ENCODE measurements at places on chromosomes 16 and 17.

- DNase-seq: no peak
These were observed 560.3 kb upstream of the CDH8 start for GRCh38 chr16:62596584-62596983.

- no peak for DNase-seq
These were observed 292.5 kb downstream of the XYLT1 start for GRCh38 chr16:17177959-17178905.

DNA sequence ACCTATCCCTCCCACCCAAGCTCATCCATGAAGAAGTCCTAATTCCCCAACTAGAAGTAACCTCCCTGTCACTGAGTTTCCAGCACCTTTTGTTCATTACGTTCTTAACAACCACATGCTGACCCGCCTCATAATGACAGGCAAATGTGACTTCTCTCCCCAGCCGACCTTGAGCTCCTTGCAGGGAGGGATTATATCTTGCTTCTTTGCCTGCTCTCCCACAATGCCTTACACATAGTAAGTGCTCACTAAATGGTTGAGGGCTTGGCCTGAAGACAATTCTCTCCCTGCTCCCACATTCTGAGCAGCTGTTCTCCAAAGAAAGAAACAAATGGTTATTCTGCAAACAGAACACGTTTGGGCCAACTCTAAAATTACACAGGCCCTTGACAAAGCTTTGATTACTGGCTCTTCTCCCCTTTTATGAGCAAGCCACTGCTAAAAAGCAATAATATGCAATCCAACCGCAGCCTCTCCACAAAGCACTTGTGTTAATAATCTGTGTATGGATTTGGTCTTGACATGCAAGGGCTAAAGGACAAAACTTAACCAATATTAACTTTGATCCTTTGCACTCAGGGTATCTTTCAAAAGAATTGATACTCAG, 23.2 kb downstream of the SLC39A11 start:
- no peak for DNase-seq

- DNase-seq: no peak
These were observed 15.3 kb downstream of the CORO7 start for GRCh38 chr16:4401094-4401501.

- no peak for DNase-seq
These were observed 26.9 kb upstream of the CACNA1H start for GRCh38 chr16:1126044-1126443.

DNA sequence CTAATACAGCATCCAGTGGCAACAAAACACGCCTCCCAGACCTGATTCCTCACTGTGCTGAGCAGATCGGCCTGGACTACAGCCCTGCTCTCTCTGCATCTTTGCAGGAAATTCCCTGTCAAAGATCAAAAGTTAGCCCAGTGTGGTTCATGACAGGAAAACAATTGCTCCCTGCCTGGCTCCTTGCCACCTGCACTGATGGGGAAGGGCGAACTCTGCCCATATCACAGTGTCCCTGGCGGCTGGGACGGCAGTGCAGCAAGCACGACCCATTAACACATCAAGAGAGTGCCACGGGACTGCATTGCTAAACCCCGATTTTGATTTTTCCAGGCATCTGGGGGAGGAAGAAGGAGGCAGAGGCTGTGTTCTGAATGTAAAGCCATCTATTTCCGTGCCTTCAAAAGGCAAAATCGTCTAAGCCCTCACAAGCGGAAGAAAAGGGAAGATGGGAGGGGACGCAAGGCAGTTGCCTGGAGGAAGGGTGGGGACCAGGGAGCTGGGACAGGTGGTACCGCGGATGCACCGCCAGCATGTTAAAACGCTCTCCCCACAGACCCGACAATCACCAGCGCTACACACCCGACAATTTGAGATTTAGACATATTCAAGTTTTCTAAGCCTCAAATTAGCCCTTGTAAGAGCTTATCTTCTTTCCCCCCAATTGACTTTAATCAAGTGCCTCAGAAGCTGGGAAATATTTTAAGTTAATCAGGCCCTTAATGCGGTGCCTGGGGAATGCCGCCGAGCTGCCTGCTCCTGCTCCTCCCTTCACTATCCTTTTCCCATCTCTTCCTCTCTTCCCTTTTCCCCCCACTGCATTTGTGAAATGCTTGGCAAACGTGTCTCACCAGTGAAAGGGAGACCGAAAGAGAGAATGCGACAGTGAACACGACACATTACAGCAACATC, 238.8 kb upstream of the CDH5 start:
- DNase-seq: no peak

DNA sequence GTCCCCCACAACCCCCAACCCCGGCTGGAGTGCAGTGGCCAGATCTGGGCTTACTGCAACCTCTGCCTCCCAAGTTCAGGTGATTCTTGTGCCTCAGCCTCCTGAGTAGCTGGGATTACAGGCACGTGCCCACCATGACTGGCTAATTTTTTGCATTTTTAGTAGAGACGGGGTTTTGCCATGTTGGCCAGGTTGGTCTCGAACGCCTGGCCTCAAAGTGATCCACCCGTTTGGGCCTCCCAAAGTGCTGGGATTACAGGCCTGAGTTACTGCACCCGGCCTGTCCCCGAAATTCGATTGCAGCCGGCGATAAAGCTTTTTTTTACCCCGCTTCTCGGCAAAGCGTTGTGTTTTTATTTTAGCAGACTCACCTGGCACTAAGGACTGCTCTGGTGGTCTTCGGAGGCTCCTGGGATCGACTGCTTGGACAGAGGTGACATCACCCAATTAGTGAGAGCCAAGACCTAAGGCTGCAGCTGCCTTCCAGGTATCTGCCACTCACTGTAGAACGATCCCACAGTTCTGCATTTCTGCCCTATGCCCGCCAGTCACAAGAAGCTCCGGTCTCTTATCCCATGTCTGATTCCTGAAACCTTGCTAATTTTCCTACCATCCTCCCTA, 82.2 kb upstream of the ARL4D start:
- DNase-seq: no peak

GRCh38 chr17:61063528-61063927, 336.1 kb upstream of the TBX2 start:
- DNase-seq: no peak

- no peak for DNase-seq
These were observed 9.2 kb upstream of the MSLN start for GRCh38 chr16:751152-752006.

DNA sequence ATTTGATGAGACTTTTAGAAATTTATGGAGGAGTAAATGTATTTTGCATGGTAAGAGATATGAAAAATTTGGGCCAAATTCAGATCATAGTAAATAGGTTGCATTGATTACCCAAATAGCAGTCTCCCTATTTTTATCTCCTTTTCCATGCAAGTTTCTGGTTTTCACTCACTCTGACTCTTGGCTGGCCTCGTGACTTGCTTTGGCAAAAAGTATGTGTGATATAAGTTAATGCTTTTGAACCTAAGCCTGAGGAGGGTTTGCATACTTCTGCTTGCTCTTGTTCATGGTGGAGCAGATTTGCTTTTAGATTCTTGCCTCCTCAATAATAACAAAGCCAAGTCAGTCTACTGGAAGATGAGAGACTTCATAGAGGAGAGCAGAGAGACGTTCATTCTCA, 1045.9 kb upstream of the CDH8 start:
- DNase-seq: no peak

- DNase-seq: peak; percentile 24
These were observed 33.9 kb upstream of the SEC14L1 start for GRCh38 chr17:77106874-77107358.

- no peak for DNase-seq
These were observed 246.6 kb upstream of the DYNLRB2 start for GRCh38 chr16:80294172-80294571.

GRCh38 chr17:39671651-39672521, 3.6 kb downstream of the PNMT start:
- DNase-seq: no peak

DNA sequence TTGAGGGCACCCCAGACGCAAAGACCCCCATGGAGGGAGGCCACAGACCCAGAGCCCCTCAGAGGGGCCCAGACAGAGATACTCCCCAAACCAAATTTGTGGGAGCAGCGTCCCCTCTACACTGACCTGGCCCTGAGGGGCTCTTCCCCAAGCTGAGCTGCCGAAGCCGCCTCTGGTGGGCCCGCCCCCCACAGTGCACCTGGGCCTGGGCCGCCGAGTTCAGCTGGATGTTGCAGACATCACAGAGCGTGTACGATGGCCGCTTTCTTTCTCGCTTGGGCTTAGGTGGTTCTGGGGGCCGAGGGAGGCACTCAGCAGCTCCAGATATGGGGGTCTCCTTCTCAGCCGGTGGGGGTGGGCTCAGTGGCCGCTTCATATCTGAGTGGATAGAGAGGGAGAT, 12.3 kb upstream of the C17orf113 start:
- no peak for DNase-seq

DNA sequence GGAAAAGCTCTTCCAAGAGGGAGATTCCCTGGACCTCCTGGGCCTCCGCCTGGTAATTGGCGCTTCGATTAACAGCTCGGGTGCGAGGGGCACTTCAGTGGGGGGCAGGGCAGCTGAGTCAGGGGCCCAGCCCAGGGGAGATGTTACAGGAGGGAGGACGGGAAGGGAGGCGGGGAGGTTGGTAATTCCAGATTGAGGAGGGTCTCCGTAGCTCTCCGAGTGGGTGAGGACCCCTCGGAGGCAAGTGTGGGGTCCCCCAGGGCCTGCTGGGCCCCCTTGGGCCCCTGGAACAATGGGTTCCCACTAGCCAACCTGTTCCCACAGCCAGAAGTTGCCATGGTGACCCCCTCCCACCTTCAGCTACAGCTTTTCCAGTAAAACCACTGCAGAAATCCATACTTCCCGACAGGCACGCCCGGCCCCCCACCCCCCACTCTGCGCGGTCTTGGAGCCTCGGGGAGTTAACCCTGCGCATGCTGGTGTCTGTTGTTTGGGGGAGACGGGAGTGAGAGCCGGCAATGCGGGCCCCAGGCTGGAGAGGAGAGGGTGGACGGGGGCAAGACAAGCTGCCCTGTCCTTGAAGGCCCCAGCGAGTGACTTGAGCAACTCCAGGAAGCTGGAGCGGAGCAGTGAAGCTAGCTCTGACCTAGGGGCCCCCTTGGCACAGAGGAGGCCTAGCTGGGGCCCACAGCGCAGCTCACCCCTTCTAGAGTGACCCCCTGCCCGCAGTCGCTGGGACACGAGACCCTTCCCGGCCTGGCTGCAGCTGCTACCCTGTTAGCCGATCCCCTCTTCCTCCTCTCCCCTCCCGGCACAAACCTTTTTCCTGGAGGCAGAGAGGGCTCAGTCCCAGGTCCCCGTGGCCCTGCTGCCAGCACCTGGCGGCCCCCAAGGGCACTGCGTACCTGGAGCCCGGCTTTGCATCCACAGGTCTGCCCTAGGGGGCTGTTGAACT, 37.8 kb downstream of the TMEM235 start:
- DNase-seq: no peak

DNA sequence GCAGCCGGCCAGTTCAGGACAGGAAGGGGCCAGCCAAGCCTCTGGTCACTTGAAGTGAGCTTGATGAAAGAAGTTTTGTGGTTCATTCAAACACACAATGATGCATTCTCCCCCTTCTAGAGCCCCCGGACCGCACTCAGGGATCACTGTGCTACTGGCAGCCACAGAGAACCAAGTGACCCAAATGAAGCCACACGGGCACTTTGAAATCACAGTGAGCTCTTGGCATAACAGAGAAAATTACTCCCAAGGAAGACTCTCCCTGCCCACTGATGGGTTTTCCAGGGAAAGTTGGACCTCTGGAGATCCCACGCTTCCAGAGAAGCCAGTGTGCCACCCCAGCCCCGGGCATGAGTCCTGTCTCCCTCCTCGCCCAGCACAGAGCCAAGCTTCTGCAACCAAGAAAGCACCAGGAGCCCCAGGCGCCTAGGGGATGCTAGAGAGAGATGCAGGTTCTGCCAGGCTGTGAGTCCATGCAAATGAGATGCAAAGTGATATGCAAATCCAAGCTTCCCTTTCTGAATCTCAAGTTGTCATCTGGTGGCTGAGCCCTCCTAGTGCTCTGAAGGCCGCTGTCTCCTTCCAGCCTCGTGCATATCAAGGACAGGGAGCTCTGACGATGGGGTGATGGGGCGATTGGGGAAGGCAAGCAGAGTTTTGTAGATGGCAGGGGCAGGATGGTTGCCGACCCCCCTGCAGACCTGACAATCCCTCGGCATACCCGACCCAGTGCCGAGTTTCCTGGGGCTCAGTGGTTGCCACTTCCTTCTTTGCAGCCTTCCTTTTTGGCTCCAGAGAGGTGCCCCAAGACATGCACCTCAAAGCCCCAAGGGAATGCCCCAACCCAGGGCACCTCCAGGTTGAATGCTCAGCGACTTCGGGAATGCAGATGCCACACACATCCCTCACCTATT, 59.7 kb upstream of the TNRC6C start:
- DNase-seq: no peak

DNA sequence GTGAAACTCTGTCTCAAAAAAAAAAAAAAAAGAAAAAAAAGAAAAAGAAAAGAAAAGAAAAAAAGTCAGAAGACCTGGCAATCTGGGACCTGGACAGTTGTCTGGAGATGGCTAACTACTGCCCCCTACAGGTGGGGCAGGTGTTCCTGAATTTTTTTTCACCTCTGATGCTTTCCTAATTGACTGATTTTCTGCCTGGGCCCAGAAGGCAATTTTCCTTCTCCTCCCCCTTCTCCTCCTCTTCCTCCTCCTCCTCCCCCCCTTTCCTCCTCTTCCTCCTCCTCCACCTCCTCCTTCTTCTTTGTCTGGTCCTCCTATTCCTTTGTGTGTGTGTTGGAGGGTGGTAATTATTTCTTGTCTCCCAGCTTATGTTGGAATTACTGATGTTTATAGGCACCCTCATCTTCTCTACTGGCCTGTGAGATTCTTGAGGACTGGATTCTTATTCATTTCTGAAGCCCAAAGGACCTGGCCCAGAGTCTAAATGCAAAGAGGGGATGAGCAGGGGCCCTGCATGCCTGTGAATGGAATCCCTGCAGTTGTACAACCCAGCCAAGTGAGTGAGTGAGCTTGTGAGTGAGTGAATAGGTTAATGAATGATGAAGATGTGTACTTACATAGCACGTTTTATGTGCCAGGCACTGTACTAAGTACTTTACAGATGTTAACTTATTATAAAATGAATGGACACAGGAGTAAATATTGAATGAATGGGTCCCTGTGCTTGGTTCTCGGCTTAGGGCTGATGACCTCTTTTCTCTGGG, 26.9 kb downstream of the IRX5 start:
- DNase-seq: peak; percentile 36

- DNase-seq: peak; percentile 30
These were observed 133.6 kb downstream of the SNX11 start for GRCh38 chr17:48241131-48241591.

- DNase-seq: no peak
These were observed 35.3 kb downstream of the TMEM235 start for GRCh38 chr17:78266771-78267170.

GRCh38 chr17:34598161-34598776, 18.9 kb downstream of the TMEM132E start:
- DNase-seq: no peak

DNA sequence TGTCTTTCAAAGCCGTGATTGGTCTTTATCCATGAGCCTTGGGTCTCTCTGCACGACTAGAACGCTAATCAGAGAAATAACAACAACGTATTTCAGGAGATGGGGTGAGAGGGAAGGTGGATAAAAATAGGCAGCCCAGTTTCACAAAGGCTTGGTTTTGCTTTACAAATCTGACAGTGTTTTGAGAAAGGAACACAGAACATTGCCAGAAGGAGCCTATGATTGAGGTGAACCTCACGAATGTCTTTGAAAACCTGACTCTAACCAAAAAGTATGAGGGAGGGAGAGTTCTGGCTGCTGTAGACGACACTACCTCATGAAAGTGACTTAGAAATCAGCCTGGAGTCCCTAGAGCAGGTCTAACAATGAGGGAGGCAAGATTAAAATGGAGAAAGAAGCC, 38.0 kb upstream of the NOL11 start:
- DNase-seq: no peak

GRCh38 chr17:15456972-15457722, 10.3 kb downstream of the CDRT4 start:
- DNase-seq: no peak

Data from activated naive CD8-positive, alpha-beta T cell treated with anti-CD3 and anti-CD28 coated beads, Interleukin-2, amount 50 U/mL, for 24 hours (primary cell).